ENCODE measurements at places on chromosomes 3 and 15. TPM values are rescaled to one million over a fixed set of nuclear protein-coding genes. Genes with fewer than 3 reads are reported as not detected.

Gene EXOSC7
- 36.0 TPM for total RNA-seq

Gene COL6A5
- not detected for total RNA-seq

DNA sequence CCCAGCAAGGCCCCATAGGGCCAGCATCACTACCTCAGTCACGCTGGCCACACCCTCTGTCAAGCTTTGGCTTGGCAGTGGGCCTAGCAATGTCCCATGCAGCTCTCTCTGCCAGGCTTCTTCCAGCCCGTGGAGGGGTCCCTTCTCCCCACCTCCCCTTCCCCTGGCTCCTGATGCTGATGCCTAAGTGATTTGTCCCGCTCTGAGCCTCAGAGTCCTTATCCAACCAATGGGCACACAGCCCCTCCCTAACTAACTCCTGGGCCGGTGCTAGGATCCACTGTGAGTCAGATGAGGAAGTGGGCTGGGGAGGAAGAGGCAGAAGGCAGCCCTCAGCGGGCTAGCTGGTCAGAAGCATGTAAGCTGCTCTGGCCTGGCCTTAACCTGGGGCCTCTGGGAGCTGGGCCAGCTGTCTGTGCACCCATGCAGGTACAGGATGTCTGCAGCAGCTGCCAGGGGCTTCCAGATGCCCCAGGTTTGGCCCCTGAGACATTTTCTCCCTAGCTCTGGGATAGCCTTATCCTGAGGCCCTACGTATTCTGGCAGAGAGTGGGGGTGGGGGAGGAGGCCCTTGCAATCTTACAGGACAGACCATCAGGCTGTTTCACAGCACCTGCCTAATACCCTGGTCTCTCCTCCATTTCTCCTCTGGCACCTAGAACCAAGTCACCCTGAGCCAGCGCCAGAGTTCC is 740 bp upstream of the ZBTB47 start:
- H3K36me3 ChIP-seq = peaks cover 5% of the 10 kb centered on the region
- no peak overlapping the region for H3K27ac ChIP-seq
- no peak for DNase-seq
- H3K4me3 ChIP-seq = no peak overlapping the region
- peaks cover 33% of the 10 kb centered on the region for H3K4me1 ChIP-seq

DNA sequence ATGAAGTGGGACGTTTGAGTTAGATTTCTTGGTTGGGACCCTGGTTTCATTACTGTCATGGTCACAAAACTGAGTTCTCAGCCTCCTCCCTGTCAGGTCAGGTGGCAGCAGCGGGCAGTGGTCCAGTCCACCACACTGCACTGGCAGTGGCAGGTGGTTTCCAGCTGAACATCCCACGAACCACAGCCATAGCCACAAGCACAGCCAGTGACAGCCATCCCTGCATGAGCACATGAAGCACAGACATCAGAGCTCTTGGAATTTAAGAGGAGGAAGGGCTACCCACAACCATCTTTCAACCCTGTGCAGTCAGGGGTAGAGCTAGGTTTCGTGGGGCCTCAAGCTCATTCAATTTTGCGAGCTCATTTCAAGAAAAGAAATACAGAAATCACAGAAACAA is 1.5 kb downstream of the RETNLB start:
- no peak overlapping the region for H3K4me3 ChIP-seq
- no peaks in the 10 kb centered on the region for H3K36me3 ChIP-seq
- peaks cover 3% of the 10 kb centered on the region for H3K4me1 ChIP-seq
- no peaks in the 10 kb centered on the region for H3K27me3 ChIP-seq
- no peak overlapping the region for H3K27ac ChIP-seq
- no peak for DNase-seq

DNA sequence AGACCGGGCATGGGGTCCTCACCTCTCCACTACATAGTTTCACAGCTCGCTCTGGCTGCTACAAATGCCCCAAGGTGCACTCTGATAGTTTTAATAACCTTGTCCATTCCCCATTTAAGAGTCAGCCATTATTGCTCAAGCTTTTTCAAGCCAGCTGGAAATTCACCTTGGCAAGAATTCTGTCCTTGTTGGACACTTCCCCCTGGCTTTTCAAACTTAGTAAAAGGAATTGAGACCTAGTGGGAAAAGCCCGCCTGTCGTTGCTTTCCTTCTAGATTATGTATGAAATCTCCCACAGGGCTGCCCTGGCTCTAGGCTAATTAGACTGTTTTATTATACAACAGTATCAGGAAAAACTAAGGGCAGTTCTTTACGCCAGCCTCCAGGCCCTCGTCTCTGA is 293.7 kb upstream of the GADL1 start:
- no peak for DNase-seq
- H3K36me3 ChIP-seq = no peaks in the 10 kb centered on the region
- no peak overlapping the region for H3K4me3 ChIP-seq
- H3K27me3 ChIP-seq = no peaks in the 10 kb centered on the region

Gene FBN1
- 0.33 TPM for total RNA-seq

DNA sequence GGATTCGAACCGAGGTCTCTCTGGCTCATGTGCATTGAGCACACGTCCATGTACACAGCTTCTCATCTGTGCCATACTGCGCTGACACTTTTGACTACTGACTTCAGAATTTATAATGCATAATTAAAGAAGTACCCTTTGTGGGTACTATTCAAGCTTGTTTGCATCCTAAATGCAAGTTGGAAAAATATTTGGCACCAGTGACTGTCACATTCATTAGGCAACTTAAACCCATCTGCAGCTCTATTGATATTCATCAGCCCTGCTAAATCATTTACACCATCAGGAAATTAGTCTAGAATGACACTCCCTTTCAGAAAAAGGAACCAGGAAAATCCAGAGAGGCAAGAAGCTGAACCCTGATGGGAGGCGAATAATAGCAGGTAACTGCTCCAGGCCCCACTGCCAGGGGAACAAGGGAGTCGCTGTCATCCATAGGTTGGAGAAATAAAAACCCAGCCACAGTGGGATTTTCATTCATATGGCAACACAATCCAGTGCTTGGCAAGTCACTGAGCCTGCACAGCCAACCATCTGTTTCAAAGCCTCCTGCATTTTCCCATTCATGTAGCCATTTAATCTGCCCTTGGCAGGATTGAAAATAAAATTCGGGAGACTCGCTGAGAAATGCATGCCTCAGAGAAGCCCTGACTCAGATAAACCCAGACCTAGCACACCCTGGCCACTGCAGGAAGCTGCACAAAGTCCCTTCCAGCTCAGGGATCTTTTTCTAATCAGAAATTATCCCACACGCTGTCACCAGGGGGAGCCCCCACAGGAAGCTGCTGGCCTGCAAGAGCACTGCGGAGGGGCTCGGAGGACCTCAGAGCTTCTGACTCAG is 103.0 kb upstream of the VEPH1 start:
- no peak overlapping the region for H3K27ac ChIP-seq
- no peaks in the 10 kb centered on the region for H3K4me1 ChIP-seq
- no peak overlapping the region for H3K4me3 ChIP-seq
- peak; percentile 23 for DNase-seq
- no peaks in the 10 kb centered on the region for H3K27me3 ChIP-seq
- H3K36me3 ChIP-seq = no peaks in the 10 kb centered on the region

Gene TRAK1
- 31.8 TPM for total RNA-seq

Gene SATB1
- total RNA-seq = 137 TPM

DNA sequence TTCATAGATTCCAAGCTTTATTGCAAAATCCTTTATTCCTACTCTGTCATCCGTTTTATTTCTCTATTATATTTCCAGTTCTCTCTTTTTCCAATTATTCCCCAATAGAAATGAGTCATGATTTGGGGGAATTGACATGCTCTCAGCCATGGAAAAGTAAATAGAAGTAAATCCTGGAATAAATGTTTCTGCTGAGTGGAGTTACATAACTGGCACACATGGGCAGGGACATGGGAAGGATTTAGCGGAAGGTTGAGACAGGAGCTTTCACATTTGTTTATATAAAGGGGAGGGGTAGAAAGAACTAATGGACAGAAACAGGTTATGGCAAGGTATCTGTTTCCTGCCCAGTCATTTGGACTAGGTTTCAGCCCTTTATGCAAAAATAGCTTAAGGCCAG is 221.6 kb downstream of the PLOD2 start:
- no peak for DNase-seq
- H3K4me1 ChIP-seq = no peaks in the 10 kb centered on the region
- H3K27me3 ChIP-seq = no peaks in the 10 kb centered on the region
- no peak overlapping the region for H3K27ac ChIP-seq
- H3K4me3 ChIP-seq = no peak overlapping the region

DNA sequence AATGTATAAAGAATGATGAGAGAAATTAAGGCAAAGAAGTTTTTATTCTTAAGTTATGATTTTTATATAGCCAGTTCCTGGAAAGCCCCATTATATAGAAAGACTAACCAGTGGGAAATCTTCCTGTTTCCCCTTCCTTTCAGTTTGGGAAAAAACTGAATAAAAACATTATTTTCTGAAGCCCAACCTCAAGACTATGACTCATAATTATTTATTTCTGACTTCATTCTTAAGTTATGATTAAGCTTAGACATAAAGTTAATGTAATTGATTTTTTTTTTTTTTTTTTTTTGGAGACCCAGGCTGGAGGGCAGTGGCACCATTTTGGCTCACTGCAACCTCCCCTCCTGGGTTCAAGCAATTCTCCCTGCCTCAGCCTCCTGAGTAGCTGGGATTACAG is 55.8 kb downstream of the TRPC1 start:
- H3K4me1 ChIP-seq = no peaks in the 10 kb centered on the region
- H3K27me3 ChIP-seq = no peaks in the 10 kb centered on the region
- H3K36me3 ChIP-seq = no peaks in the 10 kb centered on the region
- H3K4me3 ChIP-seq = no peak overlapping the region
- DNase-seq = no peak

Gene ALDH1L1
- total RNA-seq = not detected

Gene TTC21A
- 2.1 TPM for total RNA-seq

Gene RAB6B
- 2.7 TPM for total RNA-seq

Gene PLA1A
- total RNA-seq = not detected

DNA sequence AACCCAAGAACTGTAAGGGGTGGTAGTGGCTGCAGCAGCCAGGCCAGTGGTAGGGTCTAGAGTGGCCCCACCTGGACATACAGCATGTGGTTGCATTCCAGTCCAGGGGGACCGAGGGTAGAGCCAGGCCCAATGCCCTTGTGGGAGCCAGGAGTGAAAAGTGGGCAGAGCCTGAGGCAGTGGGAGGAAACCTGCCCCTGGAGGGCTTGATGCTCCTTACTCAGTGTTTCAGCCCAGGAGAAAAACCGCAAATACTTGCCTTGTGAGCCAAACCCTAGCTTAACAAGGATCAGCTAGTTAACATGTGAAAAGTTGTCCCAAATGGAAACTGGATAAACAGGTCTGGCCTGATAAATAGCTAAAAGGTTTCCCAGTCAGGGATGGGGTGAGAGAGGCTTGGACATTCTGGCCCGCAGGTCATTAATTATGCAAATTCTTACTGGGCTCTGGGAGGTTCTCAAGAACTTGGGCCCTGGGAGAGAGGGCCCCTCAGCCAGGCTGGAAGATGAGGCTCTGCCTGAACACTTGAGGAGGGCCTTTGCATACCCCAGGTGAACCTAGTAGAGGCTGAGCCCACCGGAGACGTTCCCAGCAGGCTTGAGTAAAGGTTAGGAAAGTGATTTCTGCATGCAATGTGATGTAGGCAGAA is 222.1 kb downstream of the THSD4 start:
- no peaks in the 10 kb centered on the region for H3K4me1 ChIP-seq
- no peaks in the 10 kb centered on the region for H3K36me3 ChIP-seq
- no peak overlapping the region for H3K4me3 ChIP-seq
- no peak overlapping the region for H3K27ac ChIP-seq
- no peak for DNase-seq
- H3K27me3 ChIP-seq = no peaks in the 10 kb centered on the region

- no peak overlapping the region for H3K4me3 ChIP-seq
- H3K27ac ChIP-seq = no peak overlapping the region
- H3K4me1 ChIP-seq = no peaks in the 10 kb centered on the region
- H3K36me3 ChIP-seq = no peaks in the 10 kb centered on the region
These were observed 22.3 kb upstream of the LMOD3 start for GRCh38 chr3:69144631-69145245.

Gene COL7A1
- total RNA-seq = 1.4 TPM

- H3K4me3 ChIP-seq = no peak overlapping the region
- H3K27me3 ChIP-seq = no peaks in the 10 kb centered on the region
- DNase-seq = no peak
- H3K4me1 ChIP-seq = no peaks in the 10 kb centered on the region
- no peak overlapping the region for H3K27ac ChIP-seq
- no peaks in the 10 kb centered on the region for H3K36me3 ChIP-seq
These were observed 190.6 kb downstream of the OSBPL10 start for GRCh38 chr3:31790193-31791089.

Gene IL5RA
- 0.34 TPM for total RNA-seq

DNA sequence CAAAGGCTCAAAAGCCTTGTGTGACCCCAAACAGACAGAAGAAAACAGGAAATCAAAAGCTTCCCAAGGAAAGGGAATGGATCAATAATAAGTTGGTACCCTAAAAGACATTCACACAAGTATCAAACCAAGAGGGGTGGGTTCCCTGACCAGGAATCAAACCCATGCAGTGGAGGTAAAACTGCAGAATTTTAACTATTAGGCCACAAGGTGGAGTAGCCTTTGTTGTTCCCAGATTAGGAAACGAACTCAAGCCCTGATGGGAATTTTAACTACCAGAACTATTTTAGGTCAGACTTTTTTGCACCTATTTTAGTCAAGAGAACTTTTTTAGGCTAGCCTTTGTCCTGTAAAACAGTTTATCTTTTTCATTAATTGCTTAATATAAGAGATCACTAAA is 31.4 kb downstream of the SETMAR start:
- H3K4me3 ChIP-seq = no peak overlapping the region
- no peaks in the 10 kb centered on the region for H3K27me3 ChIP-seq

GRCh38 chr3:127491323-127491722 is 99.2 kb downstream of the TPRA1 start:
- no peaks in the 10 kb centered on the region for H3K27me3 ChIP-seq
- H3K4me3 ChIP-seq = no peak overlapping the region
- DNase-seq = no peak
- H3K36me3 ChIP-seq = no peaks in the 10 kb centered on the region
- H3K27ac ChIP-seq = no peak overlapping the region

Gene LMAN1L
- 0.94 TPM for total RNA-seq

DNA sequence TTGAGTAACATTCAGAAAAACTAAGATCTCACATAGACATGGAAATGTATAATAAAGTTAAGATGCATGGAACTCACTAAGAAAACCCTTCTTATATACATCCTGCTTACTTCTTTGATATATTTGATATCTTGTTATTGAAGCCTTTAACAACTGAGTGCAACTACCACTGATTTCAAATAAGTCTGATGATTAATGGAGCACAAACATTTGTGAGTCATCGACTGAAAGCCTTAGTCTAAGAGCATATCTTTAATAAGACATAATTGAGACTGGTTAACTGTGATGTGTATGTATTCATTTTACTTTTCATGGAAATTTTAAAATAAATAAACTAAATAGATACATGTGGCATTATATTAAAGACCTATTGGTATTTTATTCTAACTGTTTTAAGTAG is 740.5 kb downstream of the EPHA3 start:
- H3K27ac ChIP-seq = no peak overlapping the region
- H3K4me1 ChIP-seq = no peaks in the 10 kb centered on the region
- H3K36me3 ChIP-seq = no peaks in the 10 kb centered on the region
- no peaks in the 10 kb centered on the region for H3K27me3 ChIP-seq
